ENCODE measurements at places on chromosomes 16 and 17.
A peak's percentile ranks its signal among the peaks of the same experiment; 100 is the strongest.

DNA sequence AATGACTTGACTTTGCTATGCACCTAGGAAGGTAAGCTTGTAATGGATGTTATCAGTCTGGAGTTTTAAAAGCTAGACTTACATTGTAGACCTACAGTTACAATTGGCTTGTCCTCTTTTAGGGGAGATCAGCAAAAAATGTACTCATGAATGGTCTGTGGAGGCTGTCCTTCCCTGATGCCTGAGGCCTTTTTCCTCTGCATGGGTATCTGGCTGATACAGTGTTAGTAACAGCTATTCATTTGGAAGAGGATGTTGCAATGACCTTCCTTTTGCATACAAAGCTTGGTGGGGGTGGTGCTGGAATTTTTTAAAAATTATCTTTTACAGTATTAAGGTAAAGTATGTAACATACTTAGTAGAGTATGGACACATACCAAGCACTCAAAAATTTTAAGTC lies 525.5 kb downstream of the KIF2B start:
- DNase-seq, result no peak

GRCh38 chr17:75814900-75815373 lies 29.3 kb downstream of the UNC13D start:
- DNase-seq, result no peak

GRCh38 chr16:56658327-56658875 lies 642 bp downstream of the MT1F start:
- no peak for DNase-seq

- peak; percentile 78 for DNase-seq
Measured at GRCh38 chr17:6435968-6436367, 1.0 kb upstream of the AIPL1 start.

- no peak for DNase-seq
Measured at GRCh38 chr17:81347437-81347836, 47.8 kb upstream of the BAHCC1 start.

- no peak for DNase-seq
Measured at GRCh38 chr17:61926826-61927207, 965 bp downstream of the INTS2 start.

- DNase-seq, result no peak
Measured at GRCh38 chr16:10637337-10638037, 57.1 kb upstream of the EMP2 start.

DNA sequence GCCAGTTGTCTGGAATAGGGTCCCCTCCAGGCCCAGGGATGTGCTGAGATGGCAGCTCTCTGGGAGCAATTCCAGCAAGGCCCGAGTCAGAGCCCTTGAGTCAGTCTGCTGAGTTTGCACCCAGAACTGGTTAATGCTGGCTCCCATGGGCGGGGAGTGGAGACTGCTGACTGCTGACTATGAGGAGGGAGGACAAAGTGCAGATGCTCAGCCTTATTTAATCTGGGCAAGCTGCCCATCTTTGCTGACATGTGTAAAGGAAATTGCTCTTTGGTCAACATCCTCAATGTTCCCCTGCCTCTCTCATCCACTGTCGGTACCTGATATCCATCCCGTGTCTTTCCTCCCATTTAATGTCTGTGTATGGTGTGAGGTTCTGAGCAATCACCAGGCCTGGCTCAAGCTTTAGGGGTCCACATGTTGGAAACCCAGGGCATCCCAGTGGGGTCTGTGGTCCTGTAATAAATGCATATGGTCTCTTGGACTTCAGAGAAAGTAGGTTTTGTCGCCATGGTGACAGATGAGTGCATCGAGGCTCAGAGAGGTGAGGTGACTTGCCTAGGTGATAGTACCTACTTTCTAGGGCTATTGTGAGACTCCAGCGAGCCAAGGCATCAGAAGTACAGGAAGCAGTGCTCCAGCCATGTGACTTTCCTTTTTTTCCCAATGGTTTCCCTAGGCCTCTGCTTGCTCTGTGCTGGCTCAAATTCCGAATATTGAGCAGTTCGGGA lies 20.0 kb upstream of the RNF135 start:
- no peak for DNase-seq

- peak; percentile 28 for DNase-seq
Measured at GRCh38 chr17:49180303-49180702, 30.1 kb downstream of the GNGT2 start.

- DNase-seq, result no peak
Measured at GRCh38 chr17:57895382-57896060, 45.7 kb upstream of the MRPS23 start.

DNA sequence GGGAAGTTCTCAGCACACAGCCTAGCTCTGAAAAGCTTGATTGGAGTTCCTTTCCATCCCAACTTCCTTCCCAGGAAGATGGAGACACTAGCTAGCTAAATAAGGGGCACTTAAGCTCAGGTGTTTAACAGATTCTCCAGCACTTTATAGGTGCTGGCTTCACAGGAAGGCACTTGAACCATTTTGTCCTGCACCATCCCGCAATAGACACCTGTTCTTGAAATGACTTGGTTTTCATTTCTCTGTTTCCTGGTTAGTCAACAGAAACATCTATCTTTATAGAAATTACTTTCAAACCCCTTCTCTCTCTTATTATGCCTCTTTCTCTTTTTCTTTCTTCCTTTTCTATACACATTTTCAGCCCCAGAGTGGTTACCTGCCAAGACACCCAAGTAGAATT lies 409.9 kb upstream of the ZFHX3 start:
- no peak for DNase-seq

DNA sequence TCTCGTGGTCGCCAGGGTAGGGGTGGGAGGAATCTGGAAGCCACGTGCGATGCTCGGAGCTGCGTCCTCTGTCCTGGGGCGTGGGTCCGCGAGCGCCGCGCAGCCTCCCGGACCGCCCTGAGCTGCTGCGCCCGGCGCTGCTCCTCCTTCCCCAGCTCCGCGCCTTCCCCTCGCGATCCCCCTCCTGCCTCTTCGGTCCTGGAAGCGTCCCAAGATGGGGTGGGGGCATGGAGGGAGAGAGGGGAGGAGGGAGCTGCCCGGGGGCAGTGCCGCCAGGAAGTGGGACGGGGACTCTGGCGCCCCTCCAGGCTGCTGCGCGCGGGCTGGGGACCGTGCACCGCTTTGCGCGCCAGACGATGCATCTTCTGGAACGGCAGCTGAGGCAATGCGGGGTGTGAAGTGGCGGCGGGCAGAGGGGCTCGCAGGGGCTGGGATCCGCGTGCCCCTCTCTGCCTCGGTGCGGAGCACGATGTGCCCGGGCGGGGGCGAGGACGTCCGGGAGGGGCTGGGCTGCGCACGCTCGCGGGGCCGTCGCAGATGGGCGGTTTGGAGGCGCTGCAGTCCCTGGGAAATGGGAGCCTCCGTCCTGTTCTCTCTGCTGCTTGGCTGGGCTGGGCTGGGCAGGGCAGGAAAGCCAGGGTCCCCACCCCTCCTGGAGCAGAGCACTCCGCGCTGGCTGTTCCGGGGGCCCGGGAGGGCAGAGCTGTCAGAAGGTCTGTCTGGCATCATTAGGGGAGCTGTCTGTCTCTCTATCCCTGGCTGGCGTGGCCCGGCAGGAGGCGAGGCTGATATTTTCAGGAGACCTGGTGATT lies 388.0 kb downstream of the SEC14L1 start:
- DNase-seq, result no peak

GRCh38 chr17:44086364-44087311 lies 16.1 kb downstream of the G6PC3 start:
- no peak for DNase-seq

DNA sequence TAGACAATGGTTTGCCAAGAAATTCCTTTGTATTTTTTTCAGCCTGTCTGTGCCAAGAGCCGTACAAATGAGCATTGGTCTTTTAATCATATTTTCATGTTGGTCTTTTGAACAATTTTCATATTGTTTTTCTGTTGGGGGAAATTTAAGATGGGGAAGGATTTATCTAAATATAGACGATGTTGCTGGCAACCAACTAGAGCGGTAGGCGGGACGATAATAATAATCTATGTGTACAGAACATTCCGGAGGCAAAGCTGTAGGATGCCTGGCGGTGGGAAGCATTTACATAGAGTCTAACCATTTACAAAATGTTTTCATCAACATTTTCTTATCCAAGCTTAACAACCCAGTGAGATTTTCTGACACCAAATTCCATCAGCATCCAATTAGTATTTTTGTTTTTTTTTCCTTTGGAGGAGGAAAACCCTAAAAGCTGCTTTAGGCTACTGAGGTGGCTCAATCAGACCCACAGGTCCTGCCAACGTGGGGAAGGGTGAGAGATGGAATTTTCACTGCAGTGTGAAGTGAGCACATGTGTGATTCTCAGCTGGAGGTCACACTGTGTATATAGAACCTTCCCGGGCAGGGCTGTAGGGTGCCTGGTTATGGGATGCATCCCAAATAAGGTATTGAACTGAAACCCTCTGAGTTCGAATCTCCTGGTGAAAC lies 11.7 kb upstream of the SEC14L1 start:
- DNase-seq, result no peak

- no peak for DNase-seq
Measured at GRCh38 chr17:2990396-2990795, 73.0 kb downstream of the OR1D5 start.

DNA sequence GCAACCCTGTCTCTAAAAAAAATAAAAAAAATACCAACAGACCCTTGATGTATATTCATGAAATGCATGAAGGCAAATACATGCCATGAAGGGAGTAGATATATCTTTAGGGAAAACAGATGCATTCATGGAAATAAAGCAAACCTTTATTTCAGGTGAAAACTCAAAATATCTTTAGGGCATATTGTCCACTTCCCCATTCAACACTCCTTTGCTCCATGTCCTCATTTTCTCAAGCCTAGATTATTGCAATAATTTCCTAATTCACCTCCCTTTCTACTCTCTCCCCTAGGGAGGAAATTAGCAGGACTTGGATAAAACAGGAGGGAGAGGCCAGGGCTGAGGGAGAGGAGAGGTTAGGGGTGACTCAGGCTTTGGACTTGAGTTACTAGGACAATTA lies 5.7 kb upstream of the VPS25 start:
- DNase-seq, result no peak

DNA sequence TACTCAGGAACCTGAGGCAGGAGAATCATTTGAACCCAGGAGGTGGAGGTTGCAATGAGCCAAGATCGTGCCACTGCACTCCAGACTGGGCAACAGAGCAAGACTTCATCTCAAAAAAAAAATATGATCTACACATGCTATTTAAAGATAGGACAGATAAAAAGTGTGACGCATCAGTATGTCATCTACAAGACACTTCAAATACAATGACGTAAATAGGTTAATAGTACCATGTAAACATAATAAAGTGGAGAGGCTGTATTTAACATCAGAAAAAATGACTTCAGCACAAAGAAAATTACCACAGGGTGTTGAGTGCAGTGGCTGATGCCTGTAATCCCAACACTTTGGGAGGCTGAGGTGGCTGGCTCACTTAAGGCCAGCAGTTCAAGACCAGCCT lies 20.2 kb downstream of the ZNF778 start:
- no peak for DNase-seq

DNA sequence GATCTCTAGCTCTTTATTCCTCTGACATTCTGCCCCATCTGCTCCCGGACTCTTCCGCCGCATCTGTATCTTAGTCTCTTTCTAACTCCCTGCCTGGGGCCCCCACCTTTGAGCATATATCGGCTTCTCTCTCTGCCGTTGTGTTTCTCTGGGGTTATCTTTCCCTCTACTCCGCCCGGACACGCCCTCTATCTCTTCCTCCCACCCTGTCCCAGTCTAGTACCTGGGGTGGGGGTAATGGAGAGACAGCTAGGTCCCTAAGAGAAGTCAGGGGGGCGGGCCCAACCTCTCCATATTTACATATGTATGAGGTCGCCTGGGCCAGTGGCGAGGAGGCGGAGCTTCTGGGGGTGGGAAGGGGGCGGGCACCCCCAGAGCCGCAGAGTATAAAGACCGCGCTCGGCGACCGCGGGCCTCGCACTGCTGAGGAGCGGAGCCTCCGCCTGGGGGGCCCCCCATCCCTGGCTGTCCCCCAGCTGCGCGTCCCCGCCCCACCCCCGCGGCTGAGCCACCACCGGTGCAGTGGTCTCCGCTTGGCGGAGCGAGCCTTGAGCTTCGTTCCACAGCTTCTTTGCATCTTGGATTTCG lies at the start of gene ATP1B2:
Gene ATP1B2, plus strand, starts transcription at position 418 of the 588 bp plus-strand sequence. CDS start 593 bp downstream, outside the sequence.
- DNase-seq, result peak; percentile 72

DNA sequence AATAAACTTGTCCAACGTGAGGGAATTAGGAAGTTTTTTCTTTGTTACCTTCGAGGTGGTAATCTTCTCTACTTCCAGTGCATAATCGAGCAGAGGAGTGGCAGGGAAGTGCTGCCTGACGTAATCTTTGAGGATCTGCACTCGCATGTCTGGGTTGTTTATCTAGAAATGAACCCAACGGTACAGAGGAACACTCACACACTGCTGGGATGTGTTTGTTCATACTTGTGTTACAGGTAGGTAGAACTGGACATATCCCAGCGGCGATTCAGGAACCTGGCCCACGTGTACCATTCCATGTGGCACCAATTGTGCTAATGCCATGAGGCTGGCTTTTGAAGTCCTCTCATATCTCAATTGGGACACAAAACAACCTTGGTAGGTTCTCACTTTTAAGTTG lies 4.2 kb upstream of the KLHL11 start:
- DNase-seq, result no peak

GRCh38 chr17:82229698-82230608 lies 1.1 kb downstream of the SLC16A3 start:
- DNase-seq, result no peak
